Occipital lobe (tissue), 3 donors: ENCODE measurements at places on chromosomes 7 and 10. TPM values are rescaled to one million over a fixed set of nuclear protein-coding genes. Genes with fewer than 3 reads are reported as not detected.

Gene UBN2
- 23.7 TPM for total RNA-seq

Gene NPTX2
- total RNA-seq, result 5.8 TPM

Gene SPAM1
- not detected for total RNA-seq

Gene CYP2C19
- 0.16 TPM for total RNA-seq

Gene NOS3
- 0.78 TPM for total RNA-seq

Gene IGFBP1
- 0.31 TPM for total RNA-seq

Gene PDE6C
- total RNA-seq, result not detected

Gene CRYGN
- not detected for total RNA-seq

Gene ELN
- total RNA-seq, result 10.9 TPM

Gene AKR1E2
- total RNA-seq, result 49.0 TPM

Gene ARMC3
- 5.1 TPM for total RNA-seq

Gene CHN2
- total RNA-seq, result 76.3 TPM
